ENCODE measurements at places on chromosomes 3 and 15.

DNA sequence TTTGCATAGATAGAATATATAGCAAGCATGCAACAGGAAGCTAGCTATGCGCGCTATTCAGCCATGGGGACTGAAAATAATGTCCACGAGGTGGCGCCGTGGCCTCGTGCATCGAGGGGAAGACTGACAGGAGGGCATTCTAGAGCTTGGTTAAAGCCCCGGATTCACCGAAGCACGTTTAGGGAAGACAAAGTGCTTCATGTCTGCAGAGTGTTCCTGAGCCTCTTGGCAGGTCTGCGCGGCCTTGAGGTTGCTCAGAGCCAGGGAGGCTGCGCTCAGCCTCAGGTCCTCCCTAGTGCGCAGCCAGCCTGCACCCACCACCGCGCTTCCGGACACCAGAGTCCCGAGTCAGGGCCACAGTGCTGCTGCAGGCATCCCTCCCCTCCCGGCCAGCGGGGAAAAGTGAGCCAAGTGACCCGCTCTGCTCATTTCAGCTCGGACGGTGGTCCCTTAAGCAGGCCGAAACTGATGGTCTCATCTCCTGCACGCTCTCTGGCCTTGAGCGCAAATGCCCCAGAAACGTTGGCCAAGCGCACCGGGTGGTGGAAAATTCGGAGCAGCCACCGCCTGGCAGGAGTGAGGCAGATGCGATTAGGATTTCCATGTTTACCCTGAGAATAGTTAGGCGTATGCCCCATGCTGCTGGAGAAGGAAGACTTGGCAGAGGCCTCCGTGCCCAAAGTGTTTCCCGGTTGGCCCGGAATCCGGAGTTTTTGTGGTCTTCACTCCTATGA lies 24.8 kb downstream of the GABRA5 start:
- peak; percentile 31 for DNase-seq

DNA sequence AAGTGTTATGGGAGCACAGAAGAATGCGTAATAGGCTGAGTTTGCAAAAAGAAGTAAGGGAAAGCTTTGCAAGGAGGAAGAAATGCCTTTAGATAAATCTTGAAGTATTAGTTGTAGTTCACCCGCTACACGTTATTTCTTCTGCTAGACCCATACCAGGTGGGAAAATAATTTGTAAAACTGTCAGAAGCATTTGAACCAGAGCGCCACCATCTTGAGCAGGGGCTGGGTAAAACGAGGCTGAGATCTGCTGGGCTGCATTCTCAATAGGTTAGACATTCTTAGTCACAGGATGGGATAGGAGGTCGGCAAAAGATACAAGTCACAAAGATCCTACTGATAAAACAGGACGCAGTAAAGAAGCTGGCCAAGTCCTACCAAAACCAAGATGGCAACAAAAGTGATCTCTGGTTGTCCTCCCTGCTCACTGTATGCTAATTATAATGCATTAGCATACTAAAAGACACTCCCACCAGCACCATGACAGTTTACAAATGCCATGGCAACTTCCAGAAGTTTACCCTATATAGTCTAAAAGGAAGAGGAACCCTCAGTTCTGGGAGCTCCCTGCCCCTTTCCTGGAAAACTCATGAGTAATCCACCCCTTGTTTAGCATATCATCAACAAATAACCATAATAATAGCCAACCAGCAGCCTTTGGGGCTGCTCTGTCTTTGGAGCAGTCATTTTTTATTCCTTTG lies 50.0 kb upstream of the ZNF280D start:
- DNase-seq, result no peak

DNA sequence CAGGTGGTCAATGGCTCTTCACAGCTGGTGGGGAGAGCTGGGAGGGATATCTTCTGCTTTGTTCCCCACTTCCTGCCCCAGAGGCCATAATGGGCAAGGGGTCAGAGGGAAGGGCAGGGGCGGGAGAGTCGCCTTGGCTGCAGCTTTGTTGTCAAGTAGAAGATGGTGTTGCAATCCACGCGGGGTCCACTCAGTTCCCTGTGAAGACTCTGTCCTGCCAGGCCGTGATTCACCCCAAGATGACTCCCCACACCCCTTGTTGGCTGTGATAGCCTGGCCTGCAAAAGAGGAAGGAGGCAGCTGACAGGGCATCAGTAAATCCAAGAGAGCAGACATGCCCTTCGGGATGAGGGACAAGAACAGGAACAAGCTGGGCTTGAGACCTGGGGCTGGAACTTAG lies 6.9 kb downstream of the GALNT15 start:
- peak; percentile 73 for DNase-seq

GRCh38 chr3:149209431-149209830 lies 12.2 kb downstream of the CP start:
- DNase-seq, result no peak

GRCh38 chr3:6417174-6417573 lies 443.7 kb upstream of the GRM7 start:
- DNase-seq, result no peak

GRCh38 chr3:5002174-5002870 lies 23.1 kb downstream of the BHLHE40 start:
- no peak for DNase-seq

GRCh38 chr15:45205192-45205591 lies 17.4 kb upstream of the SHF start:
- no peak for DNase-seq

GRCh38 chr15:30023798-30024295 lies 58.9 kb upstream of the GOLGA8J start:
- no peak for DNase-seq

DNA sequence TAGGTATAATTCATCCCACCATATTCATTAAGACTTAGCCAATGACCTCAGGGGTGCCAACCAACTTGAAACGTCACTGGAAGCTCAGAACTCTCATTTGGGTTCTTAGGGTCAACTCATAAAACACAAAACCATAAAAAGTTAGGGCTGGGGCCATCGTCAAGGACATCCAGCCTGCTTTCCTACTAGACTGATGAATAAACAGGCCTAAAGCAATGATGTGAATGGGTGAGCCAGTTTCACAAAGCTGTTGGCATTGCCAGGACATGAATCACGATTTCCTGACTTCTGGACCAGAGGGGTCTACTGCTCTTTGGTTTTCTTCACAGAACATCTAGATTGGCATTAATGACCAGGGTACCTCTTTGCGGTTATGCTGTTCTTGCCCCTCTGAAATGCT lies 64.7 kb downstream of the EOMES start:
- no peak for DNase-seq

- no peak for DNase-seq
Observed at GRCh38 chr3:63639806-63640205, 12.7 kb upstream of the SNTN start.

- DNase-seq, result no peak
Observed at GRCh38 chr3:193465992-193466608, 87.5 kb upstream of the ATP13A5 start.

- no peak for DNase-seq
Observed at GRCh38 chr3:149809699-149810098, 3.3 kb upstream of the RNF13 start.

DNA sequence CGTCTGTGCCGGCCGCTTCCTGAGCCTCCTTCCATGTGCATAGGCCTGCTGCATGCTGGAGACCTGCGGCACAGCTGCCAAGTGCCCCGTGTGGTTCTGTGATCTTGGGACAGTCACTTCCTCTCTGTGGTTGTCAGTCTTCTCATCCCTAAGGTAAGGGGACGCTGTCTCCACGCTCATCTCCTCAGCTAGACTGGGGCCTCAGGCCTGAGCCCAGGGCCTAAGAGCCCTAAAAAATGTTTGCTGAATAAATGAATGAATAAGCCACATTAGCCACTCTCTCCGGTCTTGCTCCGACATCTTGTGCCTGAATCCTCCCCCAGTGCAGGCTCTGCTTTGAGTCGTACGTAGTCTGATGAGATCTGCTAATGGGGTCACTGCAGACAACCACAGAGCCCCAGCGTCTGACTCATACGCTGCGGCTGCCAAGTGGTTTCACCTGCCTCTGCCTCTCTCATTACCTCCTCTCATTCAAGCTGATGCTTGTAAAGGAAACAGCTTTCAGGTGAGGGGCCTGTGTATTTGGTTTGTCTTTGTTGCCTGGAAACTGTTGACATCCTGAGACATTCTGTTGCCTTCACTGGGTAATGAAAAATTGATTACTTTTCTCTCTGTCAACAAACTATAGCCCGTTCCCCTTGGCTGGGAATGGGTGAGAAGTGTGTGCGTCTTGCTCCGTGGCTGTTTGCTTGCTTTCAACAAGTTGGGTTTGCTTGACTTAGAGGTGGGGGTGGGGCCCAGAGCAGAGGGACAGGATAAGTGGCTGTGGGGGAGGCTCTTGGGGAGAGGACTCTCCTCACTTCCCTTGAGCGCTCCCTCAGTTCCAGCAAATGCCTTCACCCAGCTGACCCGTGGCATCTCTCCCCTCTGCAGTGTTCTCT lies 15.9 kb downstream of the RPLP1 start:
- no peak for DNase-seq
